ENCODE measurements at places on chromosomes 5 and 9.

DNA sequence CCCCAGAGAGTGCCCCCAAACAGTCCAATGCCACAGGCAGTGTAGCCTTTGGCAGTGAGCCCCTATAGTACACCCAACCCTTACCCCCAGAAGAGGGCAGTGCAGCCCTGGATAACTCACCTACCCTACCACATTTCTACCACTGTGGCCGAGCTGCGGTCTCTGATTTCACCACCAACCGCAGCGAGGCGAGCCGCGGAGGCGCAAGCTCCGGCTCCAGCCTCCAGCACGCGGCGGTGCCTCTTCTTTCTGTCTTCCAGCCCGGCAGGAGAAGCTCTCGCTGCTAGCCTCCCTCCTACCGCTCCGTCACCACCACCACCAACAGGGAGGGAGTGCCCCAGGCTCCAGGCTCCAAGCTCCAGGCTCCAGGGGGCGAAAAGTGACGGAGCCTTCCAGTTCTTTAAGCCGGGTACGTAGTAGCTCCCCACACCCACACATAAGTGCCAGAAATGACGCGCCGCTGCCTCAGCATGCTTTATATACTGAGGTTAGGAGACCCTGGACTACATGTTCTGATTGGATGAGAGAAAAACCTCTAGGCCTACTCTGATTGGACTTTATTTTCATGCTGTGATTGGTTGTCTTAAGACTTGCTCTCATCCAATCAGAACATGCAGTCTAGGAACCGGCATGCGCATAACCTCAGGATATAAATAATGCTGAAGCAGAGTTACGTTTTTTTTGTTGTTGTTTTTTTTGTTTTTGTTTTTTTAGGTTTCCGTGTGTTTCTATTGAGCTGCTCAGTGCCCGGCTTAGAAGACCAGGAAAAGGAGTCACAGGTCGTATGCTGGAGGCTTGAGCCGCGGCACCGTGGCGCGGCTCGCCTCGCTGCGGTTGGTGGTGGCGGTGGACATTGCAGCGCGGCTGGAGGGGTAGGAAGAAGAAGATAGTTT lies at the start of gene PCAT7:
Gene PCAT7 (plus strand): TSS at position 645 of the 893 bp plus-strand sequence.
- DNase-seq = no peak

- DNase-seq = no peak
These were observed 31.1 kb downstream of the PTTG1 start for GRCh38 chr5:160452795-160453194.

- no peak for DNase-seq
These were observed 74.8 kb upstream of the PIK3R1 start for GRCh38 chr5:68140763-68141162.

DNA sequence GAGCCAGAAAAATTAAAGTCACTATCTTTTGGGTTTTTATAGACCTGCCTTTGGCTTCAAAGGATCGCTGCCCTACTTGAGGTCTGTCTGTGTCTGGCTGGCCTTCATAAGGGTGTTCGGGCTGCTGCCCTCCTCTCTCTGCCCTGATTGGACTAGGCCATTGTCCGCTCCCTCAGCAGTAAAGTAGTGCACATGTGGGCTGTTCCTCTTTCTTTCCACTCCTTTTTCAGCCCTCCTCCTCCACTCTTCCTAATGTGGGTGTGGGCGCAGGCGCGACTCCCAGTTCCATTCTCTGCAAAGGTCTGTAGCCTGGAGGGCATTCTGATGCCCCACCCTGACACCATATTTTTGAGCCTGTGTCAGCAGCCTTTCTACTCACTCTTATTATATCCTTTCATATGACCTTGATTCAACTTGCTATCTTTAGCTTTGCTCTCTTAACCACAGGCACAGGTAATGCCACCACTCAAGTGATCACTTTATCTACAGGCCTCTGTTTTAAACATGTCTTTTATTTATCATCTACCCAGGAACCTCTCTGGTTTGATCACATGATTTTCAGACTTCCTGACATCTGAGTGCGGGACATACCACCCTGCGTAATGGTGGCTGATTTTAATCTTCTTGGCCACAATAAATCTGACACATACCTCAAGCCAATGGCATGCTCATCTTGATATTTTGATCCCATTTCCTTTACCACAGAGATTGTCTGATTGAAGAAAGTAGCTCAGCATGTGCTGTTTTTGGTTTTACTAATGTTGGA lies 144.5 kb downstream of the AOPEP start:
- no peak for DNase-seq

DNA sequence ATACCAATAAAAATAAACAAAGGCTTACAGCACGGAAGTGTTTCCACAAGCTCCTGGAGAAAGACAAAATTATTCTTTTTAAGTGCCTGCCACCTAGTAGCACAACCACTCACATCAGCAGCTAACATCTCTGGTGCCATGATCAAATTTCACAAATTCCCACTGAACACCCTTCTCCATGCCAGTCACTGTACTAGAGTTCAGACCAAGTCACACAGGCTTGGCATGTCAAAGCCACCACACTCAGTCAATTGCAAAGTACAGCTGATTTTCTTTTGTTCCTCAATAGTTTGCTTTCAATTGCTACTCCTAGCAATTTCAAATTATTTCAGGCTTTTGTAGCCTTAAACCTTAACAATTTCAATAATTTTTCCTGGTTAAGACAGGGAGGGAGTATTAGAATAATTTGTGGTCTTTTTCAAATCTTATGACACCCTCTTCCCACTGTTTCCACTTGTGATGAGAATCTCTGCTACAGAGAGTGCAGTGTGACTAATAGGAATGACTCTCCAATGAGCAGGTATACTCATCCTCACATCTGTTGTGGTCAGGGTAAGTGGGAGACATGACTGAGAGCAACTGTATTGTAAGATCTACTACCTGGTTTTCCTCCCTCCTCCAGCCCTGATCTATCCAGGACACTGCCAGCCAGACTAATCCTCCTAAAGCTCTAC lies 46.2 kb downstream of the RNF145 start:
- DNase-seq = no peak

DNA sequence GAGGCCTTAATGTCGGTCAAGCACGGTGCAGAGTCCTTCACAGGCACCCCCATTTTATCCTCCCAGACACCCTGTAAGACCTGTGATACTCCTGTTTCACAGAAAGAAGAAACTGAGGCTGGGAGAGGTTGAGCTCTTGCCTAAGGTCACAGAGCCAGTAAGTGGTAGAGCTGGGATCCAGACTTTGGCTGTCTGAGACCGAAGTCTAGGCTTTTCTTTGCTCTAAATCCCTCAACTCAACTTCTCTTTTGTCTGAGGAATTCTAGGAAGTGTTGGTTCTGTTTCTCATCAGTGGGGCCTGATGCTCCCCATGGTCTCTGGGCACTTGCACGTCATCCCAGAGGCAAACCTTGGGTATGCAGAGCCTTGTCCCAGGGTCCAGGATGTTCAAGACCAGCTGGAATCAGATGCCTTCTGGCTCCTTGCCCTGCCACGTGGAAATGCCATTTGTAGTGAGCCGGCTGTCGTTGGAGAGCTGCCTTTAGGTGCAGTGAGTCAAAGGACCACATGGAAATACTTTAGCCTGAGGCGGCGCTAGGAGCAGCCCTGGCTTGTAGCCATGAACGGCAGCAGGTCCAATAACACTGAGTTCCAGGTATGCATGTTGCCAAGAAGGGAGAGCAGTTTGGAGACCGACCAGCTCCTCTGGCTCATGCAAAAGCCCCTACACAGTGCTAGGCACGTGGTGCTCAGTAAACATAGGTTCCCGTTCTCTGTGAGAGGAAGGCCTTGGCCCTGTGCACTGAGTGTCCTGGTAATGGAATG lies 9.2 kb downstream of the DCANP1 start:
- DNase-seq = no peak

DNA sequence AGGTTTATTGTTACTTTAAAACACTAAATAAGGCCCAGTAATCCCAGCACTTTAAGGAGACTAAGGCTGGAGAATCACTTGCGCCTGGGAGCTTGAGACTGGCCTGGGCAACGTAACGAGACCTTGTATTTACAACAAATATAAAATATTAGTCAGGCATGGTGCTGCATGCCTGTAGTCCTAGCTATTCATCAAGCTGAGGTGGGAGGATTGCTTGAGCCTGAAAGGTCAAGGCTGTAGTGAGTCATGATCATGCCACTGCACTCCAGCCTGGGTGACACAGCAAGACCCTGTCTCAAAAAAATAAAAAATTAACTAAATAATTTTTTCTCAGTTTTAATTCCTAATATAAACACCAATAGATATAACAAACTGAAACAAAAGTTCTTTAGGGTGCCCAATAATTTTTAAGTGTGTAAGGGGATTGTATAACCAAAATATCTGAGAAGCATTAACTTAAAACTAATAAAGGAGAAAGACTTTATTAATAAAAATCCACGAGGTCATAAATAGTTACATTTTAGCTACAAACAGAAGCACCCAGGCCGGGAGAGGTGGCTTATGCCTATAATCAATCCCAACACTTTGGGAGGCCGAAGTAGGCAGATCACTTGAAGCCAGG lies 32.7 kb downstream of the FAM13B start:
- no peak for DNase-seq

DNA sequence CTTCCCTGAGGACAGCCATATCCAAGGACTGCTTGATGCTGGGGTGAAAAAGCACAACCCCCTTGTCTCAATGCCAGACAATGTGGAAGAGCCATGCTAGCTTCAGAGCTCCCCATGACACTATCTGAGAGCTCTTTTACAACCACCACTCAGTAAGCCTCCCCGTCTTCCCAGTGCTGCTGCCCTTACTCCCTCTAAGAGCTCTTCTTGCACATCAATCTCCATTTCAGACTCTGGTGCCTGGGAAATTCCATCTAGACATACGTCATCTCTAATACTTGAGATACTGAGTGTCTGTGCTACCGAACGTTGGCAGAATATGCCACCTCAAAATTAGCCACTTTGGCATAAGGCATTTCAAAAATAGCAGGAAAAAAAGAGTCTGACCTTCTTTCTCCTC lies 94.5 kb downstream of the EDIL3 start:
- no peak for DNase-seq

DNA sequence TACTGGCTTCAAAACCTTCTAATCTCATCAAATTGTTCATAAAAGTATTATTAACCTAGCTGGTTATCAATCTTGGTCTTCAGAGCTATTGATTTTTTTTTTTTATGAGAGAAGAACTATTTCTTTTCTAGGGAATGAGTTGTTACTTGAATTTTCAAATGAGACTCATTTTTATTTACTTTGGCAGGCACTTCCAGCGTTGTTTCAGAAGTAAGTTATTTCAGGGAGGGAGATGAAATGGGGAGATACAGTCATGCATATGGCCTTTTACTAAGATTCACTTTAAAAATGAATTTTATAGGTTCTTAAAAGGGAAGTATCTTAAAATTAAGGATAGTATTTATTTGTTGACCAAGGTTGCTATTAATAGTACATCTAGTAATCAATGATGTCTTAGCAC lies 129.6 kb downstream of the IZUMO3 start:
- no peak for DNase-seq

GRCh38 chr5:111756581-111757354 lies at the start of gene NREP:
NREP (minus strand) TSS chr5:111757194; CDS start chr5:111755772, 1,422 bp downstream.
- no peak for DNase-seq

- DNase-seq = no peak
These were observed 481.1 kb upstream of the ZNF608 start for GRCh38 chr5:125227333-125228095.

DNA sequence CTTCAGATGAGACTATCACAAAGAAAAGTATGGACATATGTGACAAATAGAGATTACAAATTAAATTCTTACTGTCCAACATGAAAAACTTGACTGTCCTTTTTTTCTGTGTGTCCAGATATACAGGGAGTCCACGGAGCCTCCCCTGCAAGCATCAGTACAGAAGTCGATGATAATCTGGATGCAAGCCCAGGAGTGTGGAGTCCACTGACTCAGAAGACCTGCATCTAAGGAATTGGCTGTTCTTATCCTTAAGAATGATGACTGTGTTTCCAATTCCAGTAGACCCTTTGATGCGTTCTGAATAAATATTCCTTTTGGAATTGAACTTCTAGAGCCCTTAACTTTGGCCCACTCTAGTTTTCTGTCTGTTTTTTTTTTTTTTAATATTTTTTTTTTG lies 56.7 kb upstream of the TAF11L2 start:
- DNase-seq = no peak

DNA sequence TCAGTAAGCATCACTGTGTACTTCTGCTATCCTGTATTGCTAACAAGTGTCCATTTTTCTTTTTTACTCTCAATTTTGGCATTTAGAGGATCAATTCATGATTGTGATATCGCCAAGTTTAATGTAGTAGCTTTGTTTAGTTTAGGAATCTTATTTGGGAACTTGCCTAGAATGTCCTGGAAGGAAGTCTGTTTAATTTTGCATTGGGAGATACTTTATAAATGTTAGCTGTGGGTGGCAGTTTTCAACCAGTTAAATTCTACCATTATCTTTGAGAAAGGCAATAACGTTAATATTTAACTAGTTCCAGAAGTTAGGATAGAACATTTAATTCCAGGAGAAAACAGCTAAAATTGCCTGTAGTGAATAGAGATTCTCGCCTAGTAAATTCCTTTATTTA lies 78.6 kb downstream of the PBX3 start:
- DNase-seq = no peak

- no peak for DNase-seq
These were observed 620.5 kb upstream of the SEMA6A start for GRCh38 chr5:117195076-117195475.

DNA sequence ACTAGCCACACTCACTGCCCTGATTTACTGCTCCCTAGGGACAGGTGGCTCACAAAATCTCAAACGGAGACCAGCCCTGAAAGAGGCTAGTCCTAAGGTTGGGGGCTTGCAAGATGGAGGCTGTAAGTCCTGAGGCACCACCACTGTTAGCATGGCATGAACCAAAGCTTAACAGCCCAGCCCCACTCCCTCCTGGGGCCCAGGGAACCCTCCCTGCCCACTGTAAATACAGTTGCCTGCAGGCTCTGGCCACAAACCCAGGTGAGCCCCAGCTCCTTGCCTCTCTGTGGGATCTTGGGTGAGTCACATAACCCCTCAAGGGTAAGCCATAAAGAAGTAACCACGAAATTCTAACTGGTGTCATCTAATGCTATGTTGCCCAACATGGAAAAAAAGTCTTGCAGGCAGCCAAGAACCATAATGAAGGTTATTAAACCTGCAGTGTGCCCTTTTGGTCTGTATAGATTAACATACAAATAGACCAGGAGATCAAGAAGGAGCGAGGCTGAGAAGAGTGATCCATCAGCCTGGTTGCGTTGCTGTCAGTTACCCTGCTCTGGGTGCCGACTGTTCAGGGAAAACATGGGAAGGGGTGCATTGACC lies 1.7 kb upstream of the POMT1 start:
- no peak for DNase-seq

DNA sequence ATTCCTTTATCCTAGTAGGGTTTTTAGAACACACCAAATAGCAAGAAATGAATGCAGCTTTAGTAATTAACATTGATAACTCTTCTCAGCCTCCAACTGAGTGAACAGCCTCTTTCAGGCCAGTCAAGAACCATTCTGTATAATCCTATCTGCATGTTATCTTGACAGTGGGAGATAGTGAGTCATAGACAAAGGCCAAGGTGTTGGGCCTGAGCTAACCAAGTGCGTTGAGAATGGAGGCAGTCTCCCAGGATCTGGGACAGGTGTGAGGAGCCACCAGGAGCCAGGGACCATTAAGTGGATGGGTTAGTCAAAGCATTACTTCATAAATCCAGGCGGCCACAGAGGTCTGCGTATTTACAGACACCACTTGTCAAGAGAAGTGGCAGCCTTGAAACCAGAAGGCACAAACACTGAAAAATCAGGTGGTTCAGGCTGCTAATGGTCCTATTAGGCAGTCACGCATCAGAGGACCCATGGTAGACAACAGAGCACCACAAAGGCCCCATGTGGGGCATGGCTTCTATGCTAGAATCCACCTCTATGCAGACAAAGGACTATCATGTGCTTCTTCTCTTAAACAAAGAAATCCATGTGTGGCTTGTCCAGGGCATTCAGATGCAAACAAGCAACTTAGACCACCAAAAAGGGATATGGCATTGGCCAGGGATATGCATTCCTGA lies 409.7 kb upstream of the PIK3R1 start:
- no peak for DNase-seq

- no peak for DNase-seq
These were observed 493.6 kb upstream of the KLF4 start for GRCh38 chr9:107983181-107983603.
